ENCODE measurements at places on chromosomes 12 and 14.

DNA sequence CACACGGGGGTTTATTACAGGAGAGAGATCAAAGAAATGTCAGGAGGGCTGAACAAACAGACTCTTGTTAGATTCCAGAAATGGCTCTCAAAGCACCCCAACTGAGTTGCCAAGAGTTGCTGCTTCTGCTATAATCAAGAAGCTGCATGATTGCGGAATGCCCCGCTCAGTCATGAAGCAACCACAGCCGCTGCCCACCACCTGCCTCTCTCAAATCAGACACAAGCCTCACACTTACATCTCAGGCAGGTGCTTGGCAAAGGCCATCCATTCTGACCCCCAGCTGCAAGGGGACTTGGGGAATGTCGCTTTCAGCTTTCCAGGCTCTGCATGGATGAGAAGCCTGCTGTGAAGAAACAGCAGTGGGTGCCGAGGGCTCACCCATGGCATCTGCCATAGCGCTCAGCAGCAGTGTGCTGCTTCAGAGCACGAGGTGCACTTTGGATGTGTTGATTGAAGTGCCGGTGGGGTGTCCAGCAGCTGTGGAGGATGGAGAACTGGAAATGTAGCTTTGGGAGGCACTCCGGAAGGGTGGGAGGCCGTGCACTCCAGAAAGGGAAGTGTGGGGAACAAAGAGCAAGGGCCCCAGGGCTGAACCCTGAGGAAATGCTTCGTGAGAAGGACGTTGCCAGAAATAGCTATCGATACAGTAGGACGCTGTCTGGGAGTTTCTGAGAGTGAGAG is 37.7 kb downstream of the LRRC74A start:
- no peak for DNase-seq

- no peak for DNase-seq
Measured at GRCh38 chr14:25836636-25837035, 761.2 kb downstream of the NOVA1 start.

DNA sequence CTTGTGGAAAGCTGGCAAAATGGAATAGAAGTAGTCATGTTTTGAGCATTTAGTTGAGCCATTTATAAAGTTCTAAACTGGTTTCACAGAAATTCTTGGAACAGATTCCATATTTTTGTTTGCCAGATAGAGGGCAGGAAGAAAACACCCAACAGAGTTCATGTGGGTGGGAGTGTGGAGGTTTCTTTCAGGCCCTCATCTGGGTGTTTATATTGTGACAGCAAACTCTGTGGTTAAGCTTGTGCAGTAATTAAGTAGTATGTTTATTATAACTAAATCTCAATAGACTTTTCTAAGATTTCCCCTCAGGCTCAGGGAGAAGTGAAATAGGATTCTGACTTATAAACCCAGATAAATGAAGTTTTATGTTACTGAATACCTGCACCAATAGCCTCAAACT is 57.4 kb downstream of the SPPL3 start:
- DNase-seq, result no peak

- no peak for DNase-seq
Measured at GRCh38 chr14:58106446-58106845, 45.6 kb downstream of the ARMH4 start.

GRCh38 chr14:105418269-105419194 is 1.1 kb upstream of the MTA1 start:
- DNase-seq, result no peak

GRCh38 chr14:86027144-86027543 is 497.2 kb downstream of the FLRT2 start:
- DNase-seq, result no peak

DNA sequence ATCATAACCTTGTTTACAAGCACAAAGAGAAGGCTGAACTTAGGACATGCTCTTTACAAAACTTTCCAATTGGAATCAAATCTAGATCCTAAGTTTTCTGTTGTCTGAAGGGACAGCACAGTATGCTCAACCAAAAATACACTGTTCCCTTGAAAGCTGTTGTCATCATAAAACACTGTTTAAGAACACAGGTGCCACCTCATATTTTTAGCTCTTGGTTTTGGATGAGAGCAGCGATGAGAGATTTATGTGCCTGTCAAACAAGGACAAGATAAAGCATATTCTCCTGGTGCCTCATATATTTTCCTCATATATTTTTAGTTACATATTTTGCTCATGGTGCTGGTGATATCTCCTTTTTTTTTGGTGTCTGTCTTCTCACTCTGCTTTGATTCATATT is 788.4 kb downstream of the AACS start:
- no peak for DNase-seq

DNA sequence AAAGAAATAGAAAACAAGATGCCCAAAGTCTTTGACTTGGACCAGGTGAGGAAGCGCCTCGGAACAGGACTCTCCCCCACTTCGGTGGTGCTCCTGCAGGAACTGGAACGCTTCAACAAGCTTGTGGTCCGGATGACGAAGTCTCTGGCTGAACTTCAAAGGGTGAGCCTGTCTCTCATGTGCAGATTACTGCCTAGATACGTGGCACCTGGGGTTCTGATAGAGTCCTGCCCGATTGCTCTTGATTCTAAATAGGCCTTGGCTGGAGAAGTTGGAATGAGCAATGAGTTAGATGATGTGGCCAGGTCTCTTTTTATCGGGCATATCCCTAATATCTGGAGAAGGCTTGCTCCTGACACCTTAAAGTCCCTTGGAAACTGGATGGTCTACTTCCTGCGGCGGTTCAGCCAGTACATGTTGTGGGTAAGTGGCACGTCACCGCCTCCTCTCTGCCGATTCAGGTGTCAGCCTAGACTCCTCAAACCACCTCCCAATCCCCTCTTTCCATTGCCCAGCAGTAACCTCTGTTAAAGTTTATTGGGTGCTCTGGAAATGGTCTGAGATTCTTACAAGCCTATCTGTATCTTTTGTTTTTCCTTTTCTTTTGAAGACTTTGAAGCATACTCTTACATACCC is 40.8 kb downstream of the CCDC92 start:
- DNase-seq, result peak; percentile 39

- no peak for DNase-seq
Measured at GRCh38 chr12:95487024-95487423, 13.1 kb downstream of the METAP2 start.

- no peak for DNase-seq
Measured at GRCh38 chr12:92544322-92544721, 158.5 kb upstream of the PLEKHG7 start.

DNA sequence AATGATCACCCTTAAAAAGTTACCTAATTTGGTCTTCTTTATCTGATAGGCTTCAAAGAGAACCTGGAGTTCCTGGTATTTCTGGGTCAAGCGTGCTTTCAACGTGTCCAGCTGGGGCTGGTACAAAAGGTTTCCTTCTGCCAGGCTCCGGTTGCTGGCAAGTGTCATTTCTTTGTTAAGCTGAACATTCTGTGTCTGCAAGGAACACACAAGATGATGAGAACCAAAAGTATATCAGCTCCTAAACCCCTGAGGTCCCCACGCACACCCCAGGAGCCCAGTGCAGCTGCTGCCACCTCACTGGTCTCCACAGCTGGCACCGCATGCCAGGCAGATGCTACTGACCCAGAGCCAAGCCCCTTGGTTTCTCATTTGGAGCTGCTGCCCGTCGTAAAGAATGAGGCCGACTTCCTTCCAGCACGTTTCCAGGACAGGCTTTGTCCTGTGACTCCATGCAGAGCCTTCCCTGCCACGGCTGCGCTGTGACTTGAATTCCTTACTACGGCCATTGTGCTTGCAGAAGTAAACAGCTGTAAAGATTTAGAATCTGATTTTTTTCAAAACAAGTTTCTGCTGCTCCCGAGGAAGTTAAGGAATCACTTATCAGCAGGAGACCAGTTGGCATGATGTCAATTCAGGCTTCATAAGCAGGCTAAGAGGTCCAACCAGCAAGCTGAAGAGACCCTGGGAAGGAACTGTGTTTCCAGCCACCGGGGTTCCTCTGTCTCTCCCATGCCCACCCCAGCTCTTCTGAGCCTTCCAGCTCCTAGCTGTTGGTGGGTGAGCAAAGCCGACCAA is 24.9 kb downstream of the VPS37B start:
- DNase-seq, result no peak

DNA sequence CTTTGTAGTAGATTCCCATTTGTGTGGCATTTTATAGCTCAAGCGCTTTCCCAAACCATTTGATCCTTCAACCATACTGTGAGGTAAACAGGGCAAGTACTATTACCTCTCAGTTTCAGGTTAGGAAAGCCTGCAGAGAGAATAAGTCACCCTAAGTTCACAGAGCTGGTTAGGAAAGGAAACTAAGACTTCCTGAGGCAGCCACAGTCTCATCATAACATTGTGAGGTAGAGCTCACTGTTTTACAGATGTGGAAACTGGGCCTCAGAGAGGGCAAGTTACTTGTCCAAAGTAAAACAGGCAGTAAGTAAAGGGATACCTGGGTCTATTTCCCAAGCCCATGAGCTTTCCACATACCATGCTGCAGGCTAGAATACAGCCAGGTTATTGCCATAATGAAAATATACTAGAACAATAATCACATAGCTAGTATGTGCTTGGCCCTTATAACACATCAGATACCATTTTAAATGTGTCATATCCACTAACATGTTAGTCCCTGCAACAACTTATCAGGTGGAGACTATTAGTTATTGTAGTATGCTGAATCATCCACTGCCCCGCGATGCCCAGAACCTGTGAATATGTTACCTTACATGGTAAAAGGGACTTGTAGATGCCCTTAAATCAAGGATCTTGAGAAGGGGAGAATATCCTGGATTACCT is 150.9 kb upstream of the GRIP1 start:
- DNase-seq, result no peak
